ENCODE measurements at places on chromosomes 3 and 15. TPM values are rescaled to one million over a fixed set of nuclear protein-coding genes. Genes with fewer than 3 reads are reported as not detected.

The SLC28A2 gene
- total RNA-seq = not detected

The LRRC2 gene
- 0.30 TPM for total RNA-seq

The ZKSCAN7 gene
- total RNA-seq = 1.3 TPM

The SMAD6 gene
- total RNA-seq = 0.55 TPM

- H3K4me1 ChIP-seq = peaks cover 16% of the 10 kb centered on the region
- no peak for DNase-seq
- H3K4me3 ChIP-seq = no peak overlapping the region
- H3K27me3 ChIP-seq = no peaks in the 10 kb centered on the region
Observed at GRCh38 chr3:112005091-112005672, 6.5 kb downstream of the TAGLN3 start.

DNA sequence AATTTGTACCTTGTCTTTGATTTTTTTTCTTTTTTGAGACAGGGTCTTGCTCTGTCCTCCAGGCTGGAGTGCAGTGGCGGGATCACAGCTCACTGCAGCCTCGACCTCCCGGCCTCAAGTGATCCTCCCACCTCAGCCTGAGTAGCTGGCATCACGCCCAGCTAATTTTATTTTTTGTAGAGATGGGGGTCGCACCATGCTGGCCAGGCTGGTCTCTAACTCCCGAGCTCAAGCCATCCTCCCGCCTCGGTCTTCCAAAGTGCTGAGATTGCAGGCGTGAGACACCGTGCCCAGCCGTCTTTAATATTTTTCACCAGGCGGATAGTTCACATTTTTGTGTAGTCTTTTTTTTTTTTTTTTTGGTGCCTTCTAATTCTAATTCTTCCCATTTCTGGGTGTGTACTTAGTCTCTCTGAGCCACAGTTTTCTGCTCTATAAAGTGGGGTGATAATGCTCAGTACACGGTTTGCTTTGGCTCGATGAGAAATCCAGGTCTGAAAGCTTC lies 528 bp upstream of the TATDN2 start:
- H3K4me3 ChIP-seq = peak overlapping the region; percentile 96
- DNase-seq = no peak
- peaks cover 30% of the 10 kb centered on the region for H3K4me1 ChIP-seq
- H3K27ac ChIP-seq = peak overlapping the region; percentile 73
- peaks cover 5% of the 10 kb centered on the region for H3K36me3 ChIP-seq

DNA sequence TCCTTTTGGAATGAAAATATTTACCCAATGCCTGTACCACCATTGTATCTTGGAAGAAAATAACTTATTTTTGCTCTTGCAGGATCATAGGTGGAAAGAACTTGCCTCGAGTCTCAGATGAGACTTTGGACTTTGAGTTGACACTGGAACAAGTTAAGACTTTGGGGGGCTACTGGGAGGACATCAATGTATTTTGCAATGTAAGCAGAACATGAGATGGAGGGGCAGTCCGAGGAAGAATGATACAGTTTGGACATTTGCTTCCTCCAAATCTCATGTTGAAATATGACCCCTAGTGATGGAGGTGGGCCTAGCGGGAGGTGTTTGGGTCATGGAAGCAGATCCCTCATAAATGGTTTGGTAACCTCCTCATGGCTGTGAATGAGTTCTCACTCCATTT lies 1428.6 kb downstream of the ZPLD1 start:
- no peaks in the 10 kb centered on the region for H3K4me1 ChIP-seq
- H3K36me3 ChIP-seq = no peaks in the 10 kb centered on the region
- H3K4me3 ChIP-seq = no peak overlapping the region
- DNase-seq = no peak
- H3K27ac ChIP-seq = no peak overlapping the region

- peaks cover 6% of the 10 kb centered on the region for H3K4me1 ChIP-seq
- DNase-seq = no peak
- H3K27me3 ChIP-seq = no peaks in the 10 kb centered on the region
- H3K4me3 ChIP-seq = no peak overlapping the region
- H3K36me3 ChIP-seq = no peaks in the 10 kb centered on the region
Observed at GRCh38 chr15:90710436-90711027, 6.6 kb upstream of the BLM start.

- no peak for DNase-seq
- H3K4me3 ChIP-seq = no peak overlapping the region
- no peak overlapping the region for H3K27ac ChIP-seq
- H3K27me3 ChIP-seq = no peaks in the 10 kb centered on the region
- H3K4me1 ChIP-seq = no peaks in the 10 kb centered on the region
- no peaks in the 10 kb centered on the region for H3K36me3 ChIP-seq
Observed at GRCh38 chr3:101978348-101978747, 129.0 kb downstream of the NFKBIZ start.

GRCh38 chr3:52509753-52510328 lies 14.7 kb downstream of the STAB1 start:
- no peak for DNase-seq
- no peaks in the 10 kb centered on the region for H3K27me3 ChIP-seq
- H3K4me3 ChIP-seq = no peak overlapping the region
- no peaks in the 10 kb centered on the region for H3K4me1 ChIP-seq

GRCh38 chr3:31167666-31168065 lies 273.2 kb upstream of the GADL1 start:
- no peak for DNase-seq
- no peak overlapping the region for H3K27ac ChIP-seq
